Islet precursor cell (in vitro differentiated cells): ENCODE measurements at places on chromosomes 5 and 9.

DNA sequence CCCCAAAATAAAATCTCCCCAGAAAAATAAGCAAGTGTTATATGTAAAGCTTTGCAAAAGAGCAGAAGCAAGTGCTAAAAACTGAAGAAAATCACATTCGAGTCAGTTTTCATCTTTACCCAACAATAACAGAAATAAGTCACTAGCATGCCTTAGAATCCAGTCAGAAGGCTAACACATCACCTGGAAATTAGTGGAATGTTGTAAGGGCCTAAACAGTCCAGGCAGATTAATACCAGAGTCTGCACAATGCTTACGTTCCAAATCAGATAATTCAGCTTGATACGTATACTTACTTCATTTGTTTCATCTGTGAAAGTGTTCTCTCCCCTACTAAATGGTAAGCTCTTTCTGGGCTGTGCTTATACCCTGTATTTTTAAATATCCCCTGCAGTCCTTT is 42.7 kb downstream of the SUSD1 start:
- DNase-seq = no peak

GRCh38 chr5:171757853-171758535 is 27.6 kb upstream of the SMIM23 start:
- DNase-seq = peak; percentile 0

GRCh38 chr5:78768781-78769380 is 120.3 kb upstream of the LHFPL2 start:
- no peak for DNase-seq

- DNase-seq = peak; percentile 46
Measured at GRCh38 chr5:101212942-101213514, 309.9 kb upstream of the ST8SIA4 start.

DNA sequence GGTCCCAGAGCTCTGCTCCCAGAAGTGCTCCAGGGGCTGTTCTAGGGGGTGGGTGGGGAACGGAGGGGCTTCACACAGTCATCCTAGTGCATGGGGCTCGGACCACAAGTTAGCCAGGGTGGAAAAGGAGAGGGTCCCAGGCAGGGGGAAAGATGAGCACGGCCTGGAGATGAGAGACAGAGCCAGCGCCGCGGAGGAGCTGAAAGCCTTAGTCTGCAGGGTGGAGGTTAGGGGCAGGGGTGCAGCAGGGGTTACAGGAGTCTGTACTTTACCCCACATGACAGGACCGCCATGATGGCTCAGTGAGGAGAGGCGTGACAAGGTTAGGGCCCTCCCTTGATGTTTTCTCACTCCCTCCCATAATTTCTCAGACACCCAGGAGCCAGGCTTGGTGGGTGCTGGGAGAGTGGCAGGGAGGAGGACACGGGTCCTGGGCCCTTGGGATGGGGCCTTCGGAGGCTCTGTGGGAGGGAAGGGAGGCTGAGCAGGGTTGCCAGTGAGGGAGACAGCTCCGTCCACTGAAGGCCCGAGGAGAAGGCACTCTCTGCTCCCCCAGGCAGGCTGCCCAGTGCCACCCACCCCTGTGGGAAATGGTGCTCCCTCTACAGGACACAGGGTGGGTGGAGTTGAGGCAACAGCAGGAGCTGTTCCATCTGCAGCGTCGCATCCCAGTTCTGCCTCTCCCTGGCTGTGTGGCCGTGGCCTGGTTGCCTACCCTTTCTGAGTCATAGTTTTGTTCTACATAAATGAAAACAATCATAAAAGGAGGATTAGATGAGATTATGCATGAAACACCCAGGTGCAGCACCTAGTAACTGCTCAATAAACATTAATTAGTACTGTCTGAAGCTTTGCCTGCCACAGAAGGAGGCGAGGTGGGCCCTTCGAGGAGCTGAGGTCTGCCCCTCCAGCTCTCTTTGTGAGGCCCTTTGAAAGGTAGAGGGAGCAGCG is 66.2 kb downstream of the NDST1 start:
- DNase-seq = peak; percentile 64

- no peak for DNase-seq
Measured at GRCh38 chr5:80146046-80146445, 109.8 kb downstream of the SERINC5 start.

DNA sequence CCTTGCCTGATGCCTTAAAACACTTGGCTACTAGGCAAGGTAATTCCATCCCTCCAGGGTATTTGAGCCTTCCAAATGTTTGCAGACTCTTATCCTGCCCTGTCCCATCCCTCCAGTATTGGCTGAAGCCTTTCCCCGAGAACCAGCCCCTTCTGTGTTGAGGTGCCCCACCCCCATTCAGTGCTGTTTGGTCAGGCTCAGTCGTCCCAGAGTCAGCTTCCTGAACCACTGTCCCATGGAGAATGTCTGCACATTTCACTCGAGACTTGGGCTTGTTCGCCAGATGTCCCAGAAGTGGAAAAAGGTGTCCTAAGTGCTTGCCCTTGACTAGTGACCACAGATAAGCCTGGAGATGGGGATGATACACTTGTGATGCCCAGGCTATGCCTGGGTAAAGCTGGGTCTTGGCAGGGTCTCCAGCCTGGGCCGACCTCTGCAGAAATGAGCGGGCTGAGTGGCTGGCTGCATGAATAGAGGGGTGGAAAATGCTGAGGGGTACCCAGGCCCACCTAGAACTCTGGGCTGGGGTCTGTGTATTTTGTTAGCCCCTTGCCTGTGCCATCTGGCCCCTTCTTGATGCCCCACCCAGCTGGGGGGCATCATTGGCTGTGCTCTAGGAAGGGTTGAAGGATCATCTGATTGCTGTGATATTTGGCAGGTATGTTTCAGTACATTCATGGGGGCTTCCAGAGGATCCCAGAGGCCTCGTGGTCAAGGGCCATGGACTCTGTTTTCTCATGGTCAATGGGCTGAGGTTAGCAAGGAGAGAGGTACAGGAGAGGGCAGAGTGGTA is 178.4 kb downstream of the MACROH2A1 start:
- DNase-seq = peak; percentile 20

GRCh38 chr9:70933321-70933720 is 188.1 kb downstream of the TRPM3 start:
- DNase-seq = no peak

GRCh38 chr5:110038297-110038997 is 348.7 kb downstream of the MAN2A1 start:
- DNase-seq = no peak

DNA sequence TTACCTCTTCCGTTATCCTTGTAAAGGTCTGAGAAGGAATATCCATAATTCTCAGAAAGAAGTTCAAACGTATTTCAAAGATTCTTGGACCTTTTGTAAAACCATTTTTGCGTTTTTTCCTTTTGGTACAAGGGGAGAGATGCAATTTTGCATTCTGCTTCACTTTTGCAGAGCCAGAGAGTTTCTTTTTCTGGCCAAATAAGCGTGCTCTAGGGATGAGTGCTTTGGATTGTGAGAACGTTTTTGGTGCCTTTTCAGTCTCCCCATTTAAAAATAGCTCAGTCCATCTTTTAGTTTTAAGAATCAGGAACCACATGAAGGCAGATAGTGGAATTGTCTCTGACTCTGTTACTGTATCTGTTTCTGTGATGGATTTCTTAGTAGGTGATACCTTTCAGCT is 1.5 kb downstream of the ARHGAP26 start:
- DNase-seq = no peak

DNA sequence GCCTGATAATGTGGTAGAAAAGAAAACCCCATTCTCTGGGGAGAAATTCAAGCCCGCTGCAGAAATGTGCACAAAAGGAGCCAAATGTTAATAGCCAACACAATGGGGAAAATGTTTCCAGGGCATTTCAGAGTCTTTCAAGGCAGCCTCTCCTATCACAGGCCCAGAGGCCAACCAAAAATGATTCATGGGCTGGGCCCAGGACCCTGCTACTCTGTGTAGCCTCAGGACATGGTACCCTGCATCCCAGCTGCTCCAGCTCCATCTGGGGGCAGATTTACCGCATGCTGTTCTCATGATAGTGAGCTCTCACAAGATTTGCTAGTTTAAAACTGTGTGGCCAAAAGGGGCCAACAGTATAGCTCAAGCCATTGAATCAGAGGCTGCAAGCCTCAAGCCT is 41.1 kb downstream of the RAPGEF6 start:
- no peak for DNase-seq

GRCh38 chr9:136441191-136441680 is 1.6 kb upstream of the INPP5E start:
- no peak for DNase-seq

- DNase-seq = peak; percentile 58
Measured at GRCh38 chr9:72807765-72808445, 144.9 kb downstream of the ALDH1A1 start.

DNA sequence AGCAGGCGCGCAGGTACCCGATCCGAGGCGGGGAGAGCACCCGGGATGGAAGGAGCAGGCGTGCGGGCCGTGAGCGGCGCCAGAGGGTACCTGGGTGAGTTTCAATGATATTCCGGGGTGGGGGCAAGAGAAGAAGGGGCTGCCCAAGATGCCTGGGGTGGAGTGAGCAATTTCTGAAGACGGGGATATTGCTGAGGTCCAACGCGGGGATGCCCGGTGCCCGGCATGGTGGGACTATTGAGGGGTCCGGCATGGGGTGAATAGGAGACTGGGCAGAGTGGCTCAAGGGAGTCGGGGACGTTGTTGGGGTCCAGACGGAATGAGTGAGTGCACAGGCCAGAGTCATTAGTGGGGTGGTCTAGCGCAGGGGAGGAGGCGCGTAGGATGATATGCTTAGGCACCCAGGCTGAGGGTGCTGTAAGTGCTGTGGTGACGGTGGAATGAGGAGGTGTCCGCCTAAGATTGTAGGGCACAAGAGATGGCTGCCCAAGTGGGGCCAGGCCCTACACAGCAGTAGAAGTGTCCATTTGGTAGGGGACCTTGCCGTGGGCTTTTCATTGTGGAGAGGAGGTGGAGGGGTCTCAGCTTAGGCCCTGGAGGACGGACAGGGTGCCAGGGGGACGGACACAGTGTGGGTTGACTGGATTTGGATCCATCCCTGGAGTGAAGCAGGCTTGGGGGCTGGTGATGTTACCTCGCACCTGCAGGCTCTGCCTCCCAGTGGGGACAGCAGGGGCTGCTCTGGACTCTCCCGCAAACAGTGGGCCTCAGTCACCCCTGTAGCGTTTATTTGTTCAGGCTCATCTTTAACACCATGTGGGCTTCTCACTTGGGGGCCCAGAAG is 719 bp downstream of the MIGA2 start:
- DNase-seq = no peak
